ENCODE measurements at places on chromosomes 4 and X.

DNA sequence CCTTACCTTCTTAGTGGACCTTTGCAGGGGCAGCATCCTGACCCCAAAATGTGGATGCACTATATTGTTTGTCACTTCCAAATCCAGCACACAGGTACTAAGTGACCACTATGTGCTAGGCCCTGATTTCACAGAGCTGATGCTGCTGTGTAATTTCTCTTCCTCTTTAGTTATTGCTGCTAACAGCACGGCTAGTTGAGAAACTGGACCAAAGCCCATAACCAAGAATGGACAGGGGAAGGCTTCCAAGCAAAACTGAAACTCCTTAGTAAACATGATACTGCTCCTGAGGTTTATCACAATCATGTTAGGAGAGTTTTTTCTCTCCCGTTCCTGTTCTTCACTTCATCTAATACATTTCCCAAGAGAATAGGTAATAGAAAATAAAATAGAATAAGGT is 172.9 kb upstream of the TTC29 start:
- no peak for DNase-seq

GRCh38 chrX:130267956-130268448 is 697 bp downstream of the ZNF280C start:
- no peak for DNase-seq

- no peak for DNase-seq
Observed at GRCh38 chr4:6715704-6716017, 313 bp upstream of the BLOC1S4 start.

GRCh38 chr4:173205656-173206055 is 37.0 kb downstream of the GALNT7 start:
- DNase-seq, result no peak

DNA sequence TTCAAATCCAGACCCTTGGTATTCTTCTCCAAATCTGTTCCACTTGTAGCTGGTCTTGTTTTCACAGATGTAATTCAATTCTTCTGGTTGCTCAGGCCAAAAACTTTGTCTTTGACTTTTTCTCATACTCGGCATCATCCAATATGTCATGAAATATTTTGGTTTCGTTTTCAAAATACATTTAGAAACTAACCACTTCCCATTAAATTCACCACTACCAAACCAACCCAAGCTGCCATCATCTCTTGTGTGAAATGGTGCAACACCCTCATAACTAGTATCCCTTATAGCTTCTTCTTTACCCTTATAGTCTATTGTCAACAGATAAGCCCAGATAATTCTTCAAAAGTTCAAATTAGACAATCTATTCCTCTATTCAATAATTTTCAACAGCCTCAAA is 192.1 kb downstream of the PRR32 start:
- DNase-seq, result no peak

DNA sequence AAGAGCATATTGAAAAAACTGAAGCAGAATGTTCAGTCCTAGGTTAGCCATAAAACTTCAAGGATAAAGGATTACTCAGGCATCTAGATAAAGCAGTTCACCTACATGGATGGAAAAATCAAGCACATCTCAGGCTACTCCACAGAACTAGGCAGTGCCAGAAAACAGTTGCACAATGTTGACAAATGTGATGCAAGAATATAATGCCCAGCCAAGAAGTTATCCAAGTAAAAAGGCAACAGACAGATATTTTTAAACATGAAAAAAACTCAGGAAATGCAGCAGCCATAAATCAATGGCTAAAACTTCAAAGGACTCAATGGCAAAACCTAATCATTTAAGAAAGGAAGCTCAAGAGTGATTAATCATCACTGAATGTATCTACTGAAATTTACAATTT is 456.0 kb upstream of the FAM241A start:
- DNase-seq, result no peak

DNA sequence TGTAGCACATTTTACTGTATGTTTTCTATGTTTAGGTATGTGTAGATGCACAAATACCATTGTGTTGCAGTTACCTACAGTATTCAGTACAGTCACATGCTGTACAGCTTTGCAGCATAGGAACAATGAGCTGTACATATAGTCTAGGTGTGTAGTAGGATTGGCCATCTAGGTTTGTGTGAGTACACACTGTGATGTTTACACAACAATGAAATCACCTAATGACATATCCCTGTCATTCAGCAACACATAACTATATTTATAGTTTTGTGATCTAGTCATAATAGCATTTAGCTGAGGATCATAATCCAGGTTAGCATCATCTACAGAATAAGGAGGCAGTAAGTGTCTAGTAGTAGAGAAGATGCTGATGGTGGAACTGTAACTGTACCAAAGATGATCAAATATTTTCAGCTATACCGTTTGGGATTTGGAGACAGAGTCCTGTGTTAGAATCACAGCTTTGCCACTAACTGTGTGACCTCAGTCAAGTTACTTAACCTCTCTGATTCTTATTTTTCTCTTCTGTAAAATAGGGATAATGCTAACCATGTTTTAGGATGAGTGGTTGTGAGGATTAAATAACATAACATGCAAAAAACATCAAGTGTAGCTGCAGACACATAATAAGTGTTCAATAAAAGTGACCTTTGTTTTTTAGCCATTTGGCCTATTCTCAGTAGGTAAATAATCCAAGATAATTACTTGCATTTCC is 73.3 kb downstream of the LIMCH1 start:
- DNase-seq, result no peak

DNA sequence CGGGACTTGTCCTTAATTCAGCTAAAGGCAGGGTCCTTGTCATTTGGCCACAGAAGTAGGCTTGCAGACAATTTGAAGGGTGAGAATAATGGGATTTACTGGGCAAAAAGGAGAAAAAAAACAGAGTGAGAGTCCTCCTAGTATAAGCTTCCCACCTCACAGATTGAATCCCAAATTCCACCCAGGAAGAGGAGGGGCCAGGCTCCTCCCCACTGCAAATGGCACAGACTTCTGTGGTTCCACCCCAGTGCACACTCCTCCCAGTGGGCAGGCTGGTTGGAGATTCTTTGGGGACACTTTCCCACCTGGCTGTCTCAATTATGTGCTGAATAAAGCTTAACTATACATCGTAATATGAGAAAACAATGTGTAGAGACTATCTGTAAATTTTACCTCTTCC is 31.6 kb downstream of the MEPE start:
- DNase-seq, result no peak
